Osteocyte (in vitro differentiated cells): ENCODE measurements at places on chromosomes 11 and 22. TPM values are rescaled to one million over a fixed set of nuclear protein-coding genes. Genes with fewer than 3 reads are reported as not detected.

RAG1 gene
- 0.46 and 0.55 TPM in 2 replicates for total RNA-seq

IGHMBP2 gene
- 29.7 and 30.5 TPM in 2 replicates for total RNA-seq

OR52K1 gene
- total RNA-seq: not detected in 2 replicates

APLP2 gene
- total RNA-seq: 330 and 338 TPM in 2 replicates

GRCh38 chr11:70700453-70700852 lies 302.1 kb downstream of the CTTN start:
- DNase-seq: no peak

GRCh38 chr11:73126804-73127480 lies 15.2 kb downstream of the FCHSD2 start:
- no peak for DNase-seq

DNA sequence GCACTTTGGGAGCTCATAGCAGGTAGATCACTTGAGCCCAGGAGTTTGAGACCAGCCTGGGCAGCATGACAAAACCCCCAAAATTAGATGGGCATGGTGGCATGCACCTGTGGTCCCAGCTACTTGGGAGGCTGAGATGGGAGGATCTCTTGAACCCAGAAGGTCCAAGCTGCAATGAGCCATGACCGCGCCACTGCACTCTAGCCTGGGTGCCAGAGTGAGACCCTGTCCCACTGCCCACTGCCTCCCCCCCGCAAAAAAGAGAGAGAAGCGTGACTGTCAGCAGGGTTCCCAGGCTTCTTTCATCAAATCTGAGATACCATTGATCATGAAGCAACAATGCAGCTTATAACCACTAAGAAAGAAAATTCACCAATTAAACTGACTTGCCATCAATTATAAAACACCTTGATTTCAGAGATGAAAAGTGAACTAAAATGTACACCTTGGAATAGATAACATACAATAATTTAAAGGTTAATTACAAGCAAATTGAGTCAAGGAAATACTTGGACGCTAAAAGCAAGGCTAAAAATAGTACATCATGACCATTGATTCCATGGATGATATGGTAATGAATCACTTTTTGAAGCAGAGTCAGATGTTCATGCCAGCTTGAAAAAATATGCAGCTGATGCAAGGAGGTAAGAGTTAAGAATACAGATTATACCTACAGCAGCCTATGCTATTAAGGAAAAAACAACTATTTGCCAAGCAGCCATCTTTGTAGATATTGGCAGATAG lies 90.8 kb upstream of the ALKBH3 start:
- no peak for DNase-seq

- DNase-seq: no peak
Measured at GRCh38 chr11:122269824-122270223, 153.8 kb upstream of the BLID start.

DNA sequence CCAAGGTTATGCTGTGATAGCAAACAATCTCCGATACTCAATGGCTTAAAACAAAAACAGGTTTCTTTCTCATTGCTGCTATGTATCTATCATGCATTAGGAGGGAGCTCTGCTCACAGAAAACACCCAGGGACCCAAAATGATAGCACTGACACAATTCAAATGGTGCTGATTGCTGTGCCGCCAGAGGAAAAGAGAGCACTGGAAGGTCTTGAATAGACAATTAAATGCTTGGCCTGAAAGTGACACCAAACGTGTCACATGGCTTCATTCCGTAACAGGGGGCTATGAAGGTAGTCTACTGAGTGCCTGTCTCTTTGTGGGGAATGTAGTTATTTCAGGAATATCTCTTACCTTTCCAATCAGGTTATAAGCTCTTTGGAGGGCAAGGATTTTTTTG lies 94.2 kb downstream of the FAR1 start:
- no peak for DNase-seq

- DNase-seq: no peak
Measured at GRCh38 chr22:24323695-24324094, 53.1 kb downstream of the SPECC1L start.

- no peak for DNase-seq
Measured at GRCh38 chr11:99565333-99565732, 544.6 kb downstream of the CNTN5 start.

- no peak for DNase-seq
Measured at GRCh38 chr11:83042964-83043711, 28.6 kb downstream of the RAB30 start.
